ENCODE measurements at places on chromosomes 2 and 18. TPM values are rescaled to one million over a fixed set of nuclear protein-coding genes. Genes with fewer than 3 reads are reported as not detected.

FIGN gene
- total RNA-seq = 0.13 TPM

PROM2 gene
- total RNA-seq = under 0.01 TPM

NEB gene
- 0.30 TPM for total RNA-seq

CTLA4 gene
- total RNA-seq = 0.30 TPM

ARHGAP25 gene
- 10.7 TPM for total RNA-seq

CD207 gene
- total RNA-seq = not detected

All from mammary microvascular endothelial cell (primary cell).